ENCODE measurements at places on chromosomes 11 and 22.

DNA sequence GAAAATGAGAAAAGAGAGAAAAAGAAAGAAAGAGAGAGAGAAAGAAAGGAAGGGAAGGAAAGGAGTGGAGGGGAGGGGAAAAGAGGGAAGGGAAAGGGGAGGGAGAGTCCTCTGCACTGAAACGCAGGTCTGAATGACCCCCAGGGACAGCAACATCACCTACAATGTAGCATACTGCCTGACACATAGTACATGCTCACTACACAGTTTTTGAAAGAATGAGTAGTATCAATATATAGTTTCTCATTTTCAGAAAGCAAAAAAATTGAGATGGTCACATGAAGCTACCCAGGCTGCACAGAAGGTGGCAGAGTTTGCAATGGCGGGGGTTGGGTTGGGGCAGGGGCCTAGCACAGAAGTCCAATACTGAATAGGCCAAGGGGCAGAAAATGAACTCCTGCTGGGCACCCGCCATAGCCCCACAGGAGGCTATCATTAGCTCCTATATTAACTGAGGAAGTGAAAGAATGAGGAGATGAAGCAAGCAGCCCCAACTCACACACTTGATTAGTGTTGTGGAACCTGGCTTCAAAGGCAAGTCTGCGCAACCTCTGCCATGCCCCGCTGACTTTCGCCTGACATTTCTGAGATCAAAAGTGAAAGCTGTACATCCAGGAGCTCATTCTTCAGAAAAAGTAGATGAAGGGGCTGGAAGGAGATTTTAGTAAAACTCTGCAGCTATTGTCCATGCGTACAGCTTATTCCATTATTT is 241.2 kb upstream of the SYN3 start:
- DNase-seq: no peak

DNA sequence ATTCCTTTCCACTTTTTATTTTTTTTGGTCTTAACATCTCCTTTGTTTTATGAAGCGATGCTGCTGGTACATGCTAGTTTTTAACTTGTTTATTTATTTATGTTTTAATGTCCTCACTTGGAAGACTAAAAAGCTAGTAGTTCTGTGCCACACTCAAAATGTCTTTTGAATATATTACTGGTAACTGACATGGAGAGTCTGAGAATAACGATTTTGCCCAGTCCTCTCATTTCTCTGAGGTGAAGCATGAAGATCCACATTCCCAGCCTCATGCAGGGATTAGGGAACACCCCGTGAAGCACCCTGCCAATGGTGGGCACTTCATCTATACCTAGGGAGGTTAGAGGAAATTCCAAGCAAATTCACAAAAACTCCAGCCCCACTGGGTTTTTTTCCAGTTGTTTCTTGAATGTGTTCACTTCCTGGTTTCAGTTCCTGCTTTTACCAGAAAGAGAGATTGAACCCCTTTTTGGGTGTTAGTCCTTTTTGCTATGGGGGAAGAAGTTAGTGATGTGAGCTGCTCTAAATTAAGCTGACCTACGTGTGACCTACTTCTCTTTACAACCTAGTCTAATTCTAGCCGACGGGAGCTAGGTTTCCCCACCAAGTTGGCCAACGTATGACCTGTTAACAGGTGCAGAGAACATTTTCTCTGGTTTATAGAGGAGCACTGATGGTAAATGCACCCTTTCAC is 106.1 kb downstream of the SLC1A2 start:
- DNase-seq: no peak

- DNase-seq: peak; percentile 83
These were observed 76.7 kb upstream of the WNT7B start for GRCh38 chr22:46053563-46054090.

- no peak for DNase-seq
These were observed 6.4 kb upstream of the UBASH3B start for GRCh38 chr11:122649116-122649515.

DNA sequence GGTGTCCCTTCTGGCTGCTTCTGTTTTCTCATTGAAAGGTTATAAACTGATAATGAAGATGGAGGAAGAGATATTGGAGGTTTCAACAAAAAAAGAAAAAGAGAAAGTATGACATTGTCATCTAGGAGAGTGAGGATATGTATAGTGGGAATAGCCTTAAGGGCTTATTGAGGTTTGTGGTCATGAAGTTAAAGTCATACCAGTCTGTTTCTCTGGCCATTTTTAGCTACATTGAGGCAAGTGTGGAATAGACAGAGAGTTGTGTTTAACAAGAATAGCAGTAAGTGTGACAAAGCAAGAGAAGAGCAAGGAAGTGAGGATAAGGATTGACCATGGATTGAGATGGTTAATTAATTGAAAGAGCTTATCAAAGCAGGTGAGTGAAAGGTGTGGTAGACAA is 110.4 kb downstream of the ELP4 start:
- DNase-seq: no peak

- no peak for DNase-seq
These were observed 320 bp downstream of the CLTCL1 start for GRCh38 chr22:19291218-19291579.

GRCh38 chr11:6225896-6226295 is 8.5 kb downstream of the FHIP1B start:
- no peak for DNase-seq
